ENCODE measurements at places on chromosomes 6 and 20.

- DNase-seq, result no peak
Observed at GRCh38 chr6:18240230-18240629, 24.1 kb downstream of the DEK start.

DNA sequence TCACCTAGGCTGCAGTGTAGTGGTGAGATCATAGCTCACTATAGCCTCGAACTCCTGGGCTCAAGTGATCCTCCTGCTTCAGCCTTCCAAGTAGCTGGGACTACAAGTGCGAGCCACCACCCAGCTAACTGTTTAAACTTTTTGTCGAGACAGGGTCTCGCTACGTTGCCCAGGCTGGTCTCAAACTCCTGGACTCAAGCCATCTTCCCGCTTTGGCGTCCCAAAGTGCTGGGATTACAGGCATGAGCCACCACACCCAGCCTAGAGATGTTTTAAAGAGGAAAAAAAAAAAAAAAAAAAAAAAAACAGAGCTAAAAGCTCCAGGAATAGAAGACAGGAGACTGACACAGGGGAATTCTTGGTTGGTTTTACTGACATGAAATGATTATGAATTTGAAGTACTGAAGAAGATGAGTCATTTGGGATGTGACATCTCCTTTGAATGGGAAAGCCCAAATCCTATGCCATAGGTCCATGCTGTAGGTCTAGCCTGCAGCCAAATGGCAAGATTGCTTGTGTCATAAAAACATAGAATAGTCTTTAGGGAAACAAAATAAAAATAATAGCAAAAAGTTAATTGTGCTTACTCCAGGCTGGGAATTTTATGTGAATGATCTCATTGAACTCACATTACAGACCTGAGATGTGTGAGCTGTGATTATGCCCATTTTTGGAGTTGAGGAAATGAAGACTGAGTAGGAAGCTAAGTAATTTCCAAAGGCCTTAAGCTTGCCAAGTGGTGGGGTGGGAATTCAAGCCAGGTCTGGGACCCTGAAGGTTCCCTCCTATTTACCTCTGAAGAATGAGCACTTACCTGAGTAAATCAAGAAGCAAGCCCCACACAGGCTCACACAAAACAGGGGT is 24.3 kb upstream of the NHSL1 start:
- no peak for DNase-seq

DNA sequence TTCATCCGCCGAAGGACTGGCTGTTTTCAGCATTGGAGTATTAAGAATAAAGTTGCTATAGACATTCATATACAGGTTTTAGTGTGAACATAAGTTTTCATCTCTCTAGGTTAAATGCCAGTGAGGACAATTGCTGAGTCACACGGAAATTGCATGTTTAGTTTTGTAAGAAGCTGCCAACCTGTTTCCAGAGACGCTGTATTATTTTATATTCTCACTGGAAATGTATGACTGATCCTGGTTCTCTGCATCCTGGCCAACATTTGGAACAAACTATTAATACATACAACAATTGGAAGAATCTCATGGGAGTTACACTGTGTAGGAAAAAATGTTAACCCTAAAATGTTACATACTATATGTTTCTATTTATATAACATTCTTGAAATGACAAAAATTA is 16.7 kb upstream of the TGM6 start:
- DNase-seq, result no peak

DNA sequence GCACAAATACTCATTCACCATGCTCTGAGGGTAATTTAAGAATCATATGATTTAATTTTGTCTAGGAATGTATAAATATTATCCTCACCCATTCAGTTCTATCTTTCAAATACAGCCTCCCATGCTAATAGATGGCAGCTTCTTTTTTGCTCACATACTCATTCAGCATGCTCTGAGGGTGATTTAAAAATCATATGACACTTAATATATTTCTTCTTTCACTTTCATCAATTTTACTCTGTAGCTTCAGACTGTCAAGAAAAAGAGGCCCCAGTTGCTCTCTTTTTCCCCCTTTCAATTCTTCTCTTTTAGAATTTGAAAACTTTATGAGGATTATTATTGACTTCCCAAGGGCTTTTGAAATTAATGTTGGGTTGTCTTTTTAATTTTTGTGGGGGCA is 161.7 kb upstream of the LAMP5 start:
- DNase-seq, result no peak

GRCh38 chr6:36319436-36319762 is 17.3 kb downstream of the BNIP5 start:
- no peak for DNase-seq

DNA sequence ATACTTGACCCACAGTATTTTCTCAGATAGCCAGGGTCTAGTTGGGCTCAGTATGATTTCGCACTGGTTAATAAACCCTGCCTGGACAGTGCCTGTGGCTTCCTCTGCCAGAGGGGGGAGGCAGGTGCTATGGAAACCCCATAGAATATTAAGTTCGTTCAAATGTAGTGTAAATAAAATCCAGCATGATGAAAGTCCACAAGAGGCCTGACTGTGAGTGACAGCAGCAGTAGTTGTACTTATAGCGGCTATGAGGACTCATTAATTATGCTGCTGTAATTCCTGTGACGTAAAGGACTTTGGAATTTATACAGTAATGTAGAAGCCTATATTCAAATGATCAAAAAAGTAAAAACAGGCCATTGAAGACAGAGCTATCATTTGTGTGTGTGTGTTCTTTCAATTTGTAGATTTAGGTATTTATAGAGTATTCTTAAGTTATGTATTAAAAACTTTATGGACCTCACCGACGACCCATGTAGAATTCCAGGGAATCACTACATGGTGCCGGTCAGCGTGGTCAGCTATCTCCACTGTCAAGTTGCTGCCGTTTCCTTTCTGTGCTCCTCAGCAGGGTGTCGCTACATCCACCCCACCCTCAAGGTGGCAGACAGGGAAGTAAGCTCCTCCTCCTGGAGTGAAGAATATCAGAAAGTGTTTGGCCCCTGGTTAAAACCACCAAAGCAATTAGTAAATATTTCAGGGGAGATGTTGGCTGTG is 10.0 kb downstream of the PYGB start:
- DNase-seq, result no peak

- no peak for DNase-seq
Observed at GRCh38 chr6:39173270-39173669, 56.0 kb downstream of the KCNK5 start.

- DNase-seq, result no peak
Observed at GRCh38 chr20:8036771-8037170, 17.2 kb upstream of the TMX4 start.

DNA sequence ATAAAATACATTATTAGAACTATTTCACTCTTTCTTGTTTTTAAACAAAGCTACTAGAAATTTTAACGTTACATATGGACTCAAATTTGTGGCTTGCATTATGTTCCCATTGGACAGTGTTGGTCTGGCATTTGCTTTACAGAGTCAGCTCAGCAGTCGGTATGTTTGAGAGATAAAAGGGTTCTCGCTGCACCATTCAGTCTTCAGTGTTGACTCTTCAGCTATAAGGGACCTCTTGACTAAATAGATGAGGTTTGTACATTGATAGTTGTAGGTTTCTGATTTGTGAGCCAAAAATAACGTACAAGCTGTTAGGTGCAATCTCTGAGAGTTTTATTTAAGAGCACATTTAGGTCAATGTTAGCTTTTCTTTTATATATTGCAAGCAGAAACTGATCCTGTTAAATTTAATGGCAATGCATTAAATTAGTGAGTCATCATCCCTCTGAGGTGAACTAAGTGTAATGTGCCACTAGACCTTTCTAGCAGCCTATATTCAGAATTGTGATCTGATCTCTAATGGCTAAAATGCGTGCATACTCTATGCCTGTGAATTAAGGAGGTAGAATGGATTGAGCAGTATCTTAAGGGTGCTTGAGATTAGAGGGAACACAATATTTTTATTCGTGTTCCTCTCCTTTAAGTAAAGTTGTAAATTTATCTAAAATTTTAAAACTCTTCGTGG is 485.6 kb upstream of the SYNCRIP start:
- DNase-seq, result no peak
